Lower lobe of right lung (tissue), 2 donors: ENCODE measurements at places on chromosomes 12 and 14. TPM values are rescaled to one million over a fixed set of nuclear protein-coding genes. Genes with fewer than 3 reads are reported as not detected.

The PLD4 gene
- 1.2 TPM for total RNA-seq

DNA sequence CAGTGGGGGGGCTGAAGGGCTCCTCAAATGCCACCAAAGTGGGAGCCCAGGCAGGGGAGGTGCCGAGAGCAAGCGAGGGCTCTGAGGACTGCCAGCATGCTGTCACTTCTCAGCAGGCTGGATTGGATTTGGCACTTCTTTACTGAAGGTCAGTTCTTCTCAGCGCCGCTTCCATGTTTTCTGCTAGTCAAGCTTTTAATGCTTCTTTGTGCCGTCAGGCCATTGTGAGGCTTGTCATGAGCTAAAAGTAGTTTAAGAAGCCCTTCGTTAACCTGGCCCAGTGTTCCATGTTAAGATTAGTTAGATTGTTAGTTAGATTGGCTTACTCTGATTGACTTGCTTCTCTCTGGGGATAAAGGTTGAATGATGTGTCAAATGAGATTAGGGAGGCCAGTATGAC is 13.4 kb downstream of the GABARAPL1 start:
- H3K4me1 ChIP-seq, result peaks cover 5% of the 10 kb centered on the region
- no peak overlapping the region for H3K4me3 ChIP-seq
- no peak overlapping the region for H3K27ac ChIP-seq
- H3K36me3 ChIP-seq, result peaks cover 33% of the 10 kb centered on the region

GRCh38 chr12:66629138-66629870 is 49.6 kb downstream of the GRIP1 start:
- H3K27me3 ChIP-seq, result no peaks in the 10 kb centered on the region
- H3K4me3 ChIP-seq, result no peak overlapping the region
- H3K4me1 ChIP-seq, result peaks cover 4% of the 10 kb centered on the region

- no peaks in the 10 kb centered on the region for H3K36me3 ChIP-seq
- H3K4me1 ChIP-seq, result no peaks in the 10 kb centered on the region
- DNase-seq, result no peak
- H3K4me3 ChIP-seq, result no peak overlapping the region
- H3K27ac ChIP-seq, result no peak overlapping the region
- H3K27me3 ChIP-seq, result no peaks in the 10 kb centered on the region
Measured at GRCh38 chr12:54444206-54444605, 25.1 kb upstream of the ITGA5 start.

GRCh38 chr14:97641827-97642226 is 844.6 kb downstream of the VRK1 start:
- H3K27me3 ChIP-seq, result no peaks in the 10 kb centered on the region
- H3K27ac ChIP-seq, result no peak overlapping the region
- no peaks in the 10 kb centered on the region for H3K36me3 ChIP-seq
- H3K4me3 ChIP-seq, result no peak overlapping the region

DNA sequence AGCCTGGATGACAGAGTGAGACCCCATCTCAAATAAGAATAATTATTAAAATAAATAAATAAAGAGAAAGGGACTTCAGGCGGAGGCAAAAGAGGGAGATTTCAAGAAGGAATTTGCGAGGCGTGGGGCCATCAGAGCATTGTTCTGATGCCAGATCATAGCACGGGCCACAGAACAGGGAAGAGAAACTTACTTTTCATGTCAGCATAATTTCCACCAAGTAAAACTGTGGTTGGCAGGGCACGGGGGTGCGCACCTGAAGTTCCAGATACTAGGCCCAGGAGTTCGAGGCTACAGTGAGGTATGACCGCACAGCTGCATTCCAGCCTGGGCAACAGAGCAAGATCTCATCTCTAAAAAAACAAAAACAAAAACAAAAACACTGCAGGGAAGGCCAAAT is 11.0 kb upstream of the PLBD1 start:
- no peaks in the 10 kb centered on the region for H3K27me3 ChIP-seq
- H3K36me3 ChIP-seq, result no peaks in the 10 kb centered on the region
- no peak overlapping the region for H3K27ac ChIP-seq
- H3K4me3 ChIP-seq, result no peak overlapping the region

DNA sequence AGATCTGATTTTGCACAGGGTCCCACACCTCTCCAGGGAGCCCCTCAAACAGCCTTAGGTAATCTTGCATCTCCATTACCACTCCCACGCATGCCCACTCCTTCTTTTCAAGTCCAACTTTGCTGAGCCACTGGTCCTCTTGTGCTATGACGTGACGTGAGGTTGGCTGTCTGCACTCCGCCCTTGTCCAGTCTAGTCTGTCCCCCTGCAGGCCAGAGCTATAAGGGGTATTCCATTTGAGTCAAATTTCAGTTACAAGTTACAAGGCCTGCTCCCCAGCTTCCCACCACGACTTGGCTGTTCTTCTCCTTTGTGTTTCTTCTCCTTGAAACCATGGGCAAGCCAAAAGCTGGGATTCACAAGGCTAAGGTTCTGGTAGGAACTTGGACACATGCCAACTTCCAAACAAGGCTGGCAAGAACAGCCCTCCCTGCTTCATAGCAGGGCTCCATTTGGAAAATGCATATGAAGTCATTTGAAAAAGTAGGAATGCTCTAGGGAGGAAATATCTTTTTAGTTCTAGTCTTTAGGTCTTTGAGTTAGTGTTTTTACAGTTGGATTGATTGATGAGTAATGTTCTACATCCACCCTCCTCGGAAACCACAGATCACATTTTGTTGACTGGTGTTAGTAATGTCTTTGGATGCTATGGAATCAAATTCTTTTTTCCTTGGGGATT is 49.1 kb downstream of the KCNA1 start:
- H3K27ac ChIP-seq, result no peak overlapping the region
- no peak overlapping the region for H3K4me3 ChIP-seq
- H3K36me3 ChIP-seq, result no peaks in the 10 kb centered on the region
- no peak for DNase-seq
- peaks cover 39% of the 10 kb centered on the region for H3K27me3 ChIP-seq

The RPGRIP1 gene
- total RNA-seq, result 1.1 TPM

The MNAT1 gene
- total RNA-seq, result 21.5 TPM

- no peak overlapping the region for H3K4me3 ChIP-seq
- peaks cover 7% of the 10 kb centered on the region for H3K27me3 ChIP-seq
Measured at GRCh38 chr12:52667509-52667908, 12.7 kb downstream of the KRT1 start.

The DHRS2 gene
- total RNA-seq, result 1.2 TPM

The BAZ2A gene
- 112 TPM for total RNA-seq

DNA sequence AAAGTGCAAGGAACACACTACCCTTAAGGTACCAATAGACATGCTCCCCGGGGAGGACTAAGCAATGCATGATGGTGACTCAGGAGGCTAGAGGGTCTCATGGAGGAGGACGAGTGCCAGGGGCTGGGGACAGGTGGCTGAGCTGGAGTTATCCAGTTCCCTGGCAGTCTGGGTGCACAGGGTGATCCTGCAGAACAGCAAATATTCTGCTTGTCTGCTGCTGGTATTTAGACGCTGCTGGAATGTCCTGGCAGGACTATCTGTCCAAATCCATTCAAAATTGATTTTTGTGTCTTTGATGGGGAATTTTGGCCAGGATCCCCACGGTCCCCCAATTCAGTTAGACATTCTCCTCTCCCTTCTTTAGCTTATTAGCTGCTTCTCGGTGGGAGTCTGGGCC is 138.7 kb downstream of the C12orf75 start:
- peak overlapping the region; percentile 67 for H3K27ac ChIP-seq
- H3K4me1 ChIP-seq, result peaks cover 6% of the 10 kb centered on the region
- H3K36me3 ChIP-seq, result no peaks in the 10 kb centered on the region
- H3K4me3 ChIP-seq, result no peak overlapping the region
- no peaks in the 10 kb centered on the region for H3K27me3 ChIP-seq
- DNase-seq, result no peak

DNA sequence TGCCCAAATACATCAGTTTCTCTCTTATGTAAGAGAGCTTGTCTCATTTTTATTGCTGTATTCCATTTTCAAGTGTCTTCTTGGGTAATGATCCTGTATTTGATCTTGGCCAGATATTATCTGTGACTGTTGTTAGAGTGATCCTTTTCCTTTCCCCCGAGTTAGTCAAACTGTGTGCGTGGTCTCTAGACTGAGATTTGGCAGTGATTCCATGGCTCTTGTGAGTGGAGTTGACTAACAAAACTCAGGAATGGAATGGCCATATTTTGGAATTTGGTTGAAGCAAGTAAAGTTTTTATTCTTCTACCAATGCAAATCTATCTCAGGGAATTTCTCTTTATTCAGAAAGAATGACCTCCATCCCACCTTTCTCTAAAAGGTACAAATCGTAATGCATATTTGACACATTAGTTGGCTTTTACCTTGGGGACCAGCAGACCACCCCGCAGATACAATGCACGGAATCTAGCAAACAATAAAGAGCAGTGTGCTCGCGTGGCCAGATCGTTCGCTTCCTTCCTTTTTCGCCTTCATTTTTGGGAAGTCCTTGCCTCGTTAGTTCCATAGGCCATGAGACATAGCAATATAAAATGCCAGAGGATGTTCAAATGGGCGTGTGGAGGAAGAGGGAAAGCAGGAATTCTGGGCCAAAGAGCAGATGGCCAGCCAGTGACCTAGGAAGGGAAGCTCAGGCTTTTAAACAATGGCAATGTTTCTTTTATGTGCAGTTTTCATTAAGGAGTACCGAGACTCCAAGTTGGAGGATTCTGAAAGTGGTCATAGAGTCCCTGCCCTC is 24.4 kb downstream of the ETV6 start:
- H3K27me3 ChIP-seq, result no peaks in the 10 kb centered on the region
- peaks cover 71% of the 10 kb centered on the region for H3K4me1 ChIP-seq
- H3K27ac ChIP-seq, result no peak overlapping the region
- H3K36me3 ChIP-seq, result peaks cover 6% of the 10 kb centered on the region
- no peak for DNase-seq
- no peak overlapping the region for H3K4me3 ChIP-seq

DNA sequence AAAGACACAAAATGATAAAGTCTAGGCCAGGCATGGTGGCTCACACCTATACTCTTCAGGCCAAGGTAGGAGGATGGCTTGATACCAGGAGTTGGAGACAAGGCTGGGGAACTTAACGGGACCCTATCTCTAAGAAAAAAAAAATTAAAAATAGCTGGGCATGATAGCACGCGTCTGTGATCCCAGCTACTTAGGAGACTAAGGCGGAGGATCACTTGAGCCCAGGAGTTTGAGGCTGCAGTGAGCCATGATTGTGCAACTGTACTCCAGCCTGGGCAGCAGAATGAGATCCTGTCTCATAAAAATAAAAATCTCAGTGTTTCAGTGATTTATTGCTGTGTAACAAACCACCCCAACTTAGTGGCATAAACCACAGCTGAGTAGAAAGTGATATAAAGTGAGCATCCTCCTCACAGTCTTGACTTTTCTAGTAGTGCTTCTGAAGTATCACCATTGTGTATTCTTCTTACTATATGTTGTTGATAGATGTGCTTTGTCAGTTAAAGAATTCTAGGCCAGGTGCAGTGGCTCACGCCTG is 10.6 kb upstream of the ATF1 start:
- no peak overlapping the region for H3K4me3 ChIP-seq
- no peak for DNase-seq
- H3K27ac ChIP-seq, result no peak overlapping the region
- no peaks in the 10 kb centered on the region for H3K27me3 ChIP-seq
- no peaks in the 10 kb centered on the region for H3K4me1 ChIP-seq

DNA sequence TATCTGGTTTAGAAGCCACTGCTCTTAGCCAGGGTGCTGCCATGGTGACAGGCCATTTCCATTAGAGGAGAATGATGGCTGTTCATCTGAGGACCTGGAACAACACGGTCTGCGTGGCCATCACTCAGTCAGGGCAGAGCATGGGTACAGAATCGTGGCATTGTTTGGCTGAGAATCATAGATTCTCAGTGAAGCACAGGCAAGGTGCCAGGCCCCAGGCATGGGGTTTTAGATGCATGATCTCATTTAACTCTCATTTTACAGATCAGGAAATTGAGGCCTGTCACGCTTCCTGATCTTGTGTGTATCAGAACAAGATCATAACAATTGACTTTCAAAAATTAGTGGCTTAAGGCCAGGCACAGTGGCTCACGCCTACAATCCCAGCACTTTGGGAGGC is 26.8 kb upstream of the IRF2BPL start:
- no peak for DNase-seq
- H3K4me1 ChIP-seq, result peaks cover 37% of the 10 kb centered on the region
- no peaks in the 10 kb centered on the region for H3K27me3 ChIP-seq
- H3K4me3 ChIP-seq, result no peak overlapping the region
- H3K36me3 ChIP-seq, result no peaks in the 10 kb centered on the region
- no peak overlapping the region for H3K27ac ChIP-seq
